ENCODE measurements at places on chromosomes 6 and 20.
A peak's percentile ranks its signal among the peaks of the same experiment; 100 is the strongest.

- no peak for DNase-seq
Measured at GRCh38 chr6:40755046-40755681, 168.0 kb upstream of the LRFN2 start.

GRCh38 chr20:63121749-63122405 lies 94.1 kb downstream of the YTHDF1 start:
- DNase-seq: no peak

GRCh38 chr20:58389324-58389967 lies 417 bp downstream of the VAPB start:
- peak; percentile 58 for DNase-seq

- DNase-seq: no peak
Measured at GRCh38 chr6:20409427-20409971, 7.8 kb downstream of the E2F3 start.

GRCh38 chr20:63094767-63095499 lies 88.2 kb upstream of the BHLHE23 start:
- DNase-seq: no peak

DNA sequence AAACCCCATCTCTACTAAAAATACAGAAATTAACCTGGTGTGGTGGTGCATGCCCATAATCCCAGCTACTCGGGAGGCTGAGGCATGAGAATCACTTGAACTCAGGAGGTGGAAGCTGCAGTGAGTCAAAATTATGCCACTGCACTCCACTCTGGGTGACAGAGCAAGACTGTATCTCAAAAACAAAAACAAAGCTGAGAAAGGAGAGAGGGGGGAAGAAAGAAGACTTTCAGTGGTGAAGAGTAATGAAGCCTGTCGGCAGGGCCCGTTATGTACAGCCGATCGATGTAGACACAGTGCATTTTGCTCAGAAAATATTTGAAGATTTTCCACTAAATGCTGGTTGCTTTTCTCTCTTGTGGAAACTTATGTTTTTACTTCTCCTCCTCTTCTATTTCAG lies 13.8 kb downstream of the VAPB start:
- DNase-seq: no peak

- DNase-seq: no peak
Measured at GRCh38 chr6:163367497-163368183, 46.9 kb upstream of the QKI start.

DNA sequence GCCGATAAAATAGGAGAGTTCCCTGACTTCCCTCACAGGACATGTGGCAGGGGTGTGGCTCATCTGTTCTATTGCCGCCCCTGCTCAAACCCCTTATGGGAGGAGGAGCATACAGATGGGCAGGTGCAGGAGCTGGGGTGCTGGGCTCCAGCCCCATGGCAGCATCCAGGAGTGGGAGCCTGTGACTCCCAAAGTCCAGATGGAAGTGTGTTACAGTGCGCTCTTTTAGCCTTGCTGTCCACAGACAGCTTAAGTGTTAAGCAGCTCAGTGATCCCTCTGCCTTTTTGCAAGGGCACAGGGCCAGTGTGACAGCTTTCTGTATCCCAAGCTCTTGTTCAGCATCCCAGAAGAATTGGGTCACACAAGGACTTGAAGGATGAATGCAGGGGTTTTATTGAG lies 212.3 kb upstream of the MYLIP start:
- no peak for DNase-seq

GRCh38 chr6:27866357-27867050 lies 45.7 kb downstream of the OR2B2 start:
- peak; percentile 83 for DNase-seq

- DNase-seq: no peak
Measured at GRCh38 chr6:165183496-165184140, 125.8 kb downstream of the C6orf118 start.

DNA sequence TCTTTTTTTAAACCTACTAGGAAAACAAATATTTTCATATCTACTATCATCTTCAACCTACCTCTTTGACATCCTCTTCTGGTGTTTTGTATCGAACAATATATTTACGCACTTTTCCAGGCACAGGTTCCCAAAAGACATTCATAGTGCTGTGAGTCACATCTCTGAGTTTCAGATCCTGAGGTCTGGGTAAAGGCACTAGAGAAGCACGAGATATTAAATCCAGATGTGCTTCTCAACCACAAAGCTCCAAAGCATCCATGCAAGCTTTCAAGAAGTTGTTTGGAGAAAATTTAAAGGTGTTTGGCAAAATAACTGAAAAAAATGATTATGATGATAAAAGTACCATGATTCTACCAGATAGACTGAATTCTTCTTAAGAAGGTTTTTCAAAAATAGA lies 62.7 kb downstream of the COL12A1 start:
- no peak for DNase-seq

- DNase-seq: peak; percentile 68
Measured at GRCh38 chr20:62143957-62144825, 622 bp downstream of the SS18L1 start.

DNA sequence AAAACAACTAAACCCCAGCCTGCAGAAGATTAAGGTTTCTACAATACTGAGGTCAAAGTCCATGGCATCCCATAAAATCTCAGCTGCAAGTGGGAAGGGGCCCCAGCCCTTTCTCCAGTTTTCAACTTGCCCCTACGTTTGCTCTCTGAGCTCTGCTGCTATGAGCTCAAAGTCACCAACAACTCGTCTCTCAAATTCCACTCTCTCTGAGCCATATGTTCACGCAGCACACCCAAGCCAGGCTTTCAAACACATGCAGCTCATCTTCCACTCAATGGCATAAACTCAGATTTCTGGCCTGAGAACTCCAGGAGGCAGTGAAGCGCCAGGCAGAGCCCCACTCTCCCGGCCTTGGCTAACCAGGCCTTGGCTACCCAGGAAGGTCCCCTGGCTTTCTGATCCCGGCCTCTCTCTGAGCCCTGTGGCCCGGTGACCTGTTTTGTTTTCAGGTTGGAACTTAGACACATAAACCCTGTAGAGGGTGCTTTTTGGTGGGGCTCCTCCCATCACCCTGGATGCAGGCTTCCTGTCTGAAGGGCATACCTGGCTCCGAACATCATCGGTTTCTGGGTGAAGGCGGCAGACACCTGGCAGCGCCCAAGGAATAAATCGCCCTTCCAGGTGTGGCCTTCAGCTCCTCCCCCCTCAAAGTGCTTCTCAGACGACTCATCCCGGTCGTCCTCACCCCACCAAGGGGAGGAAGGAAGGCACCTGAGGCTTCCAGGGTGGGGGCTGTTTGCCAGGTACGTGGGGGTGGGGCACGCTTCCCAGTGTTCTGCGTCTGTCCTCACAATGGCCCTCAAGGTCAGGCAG lies 12.4 kb downstream of the SLC22A23 start:
- no peak for DNase-seq

DNA sequence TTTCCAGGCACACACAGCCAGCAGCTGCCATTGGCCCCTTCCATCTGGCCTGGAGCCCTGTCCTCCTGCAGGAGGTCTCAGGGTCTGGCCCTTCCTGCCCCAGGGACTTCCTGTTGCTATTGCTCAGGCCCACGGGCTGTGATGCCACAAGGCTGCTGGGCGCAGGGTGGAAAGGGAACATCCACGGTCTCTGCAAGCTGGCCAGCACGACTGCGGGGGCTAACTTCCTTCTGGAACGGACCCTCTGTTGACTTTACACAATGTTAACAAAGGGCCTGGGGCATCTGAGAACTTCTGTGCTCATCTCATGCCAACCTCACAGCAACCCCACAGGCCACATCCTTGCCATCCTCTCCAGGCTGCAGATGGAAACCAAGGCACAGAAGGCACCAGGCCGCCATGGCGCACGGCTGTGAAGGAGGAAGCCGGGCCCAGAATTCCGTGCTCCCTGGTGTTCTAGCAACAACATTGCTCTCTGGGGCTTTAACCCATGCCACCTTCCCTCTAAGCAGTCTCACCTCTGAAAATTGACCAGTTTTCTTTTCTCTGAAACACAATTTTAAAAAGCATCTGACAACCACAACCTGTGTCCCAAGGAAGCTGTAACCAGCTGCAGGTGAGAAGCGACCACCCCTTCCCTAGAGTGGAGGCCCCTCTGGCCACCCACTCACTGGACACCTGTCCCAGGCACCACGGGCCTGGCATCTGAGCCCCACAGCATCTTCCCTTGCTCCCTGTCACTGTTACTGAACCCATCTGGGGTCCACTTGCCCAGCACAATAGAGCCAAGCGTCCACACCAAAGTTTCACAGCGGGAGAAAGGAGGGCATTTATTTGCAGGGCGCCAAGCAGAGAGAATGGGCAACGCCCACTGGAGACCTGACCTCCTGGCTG lies 261.3 kb downstream of the CDH4 start:
- no peak for DNase-seq

DNA sequence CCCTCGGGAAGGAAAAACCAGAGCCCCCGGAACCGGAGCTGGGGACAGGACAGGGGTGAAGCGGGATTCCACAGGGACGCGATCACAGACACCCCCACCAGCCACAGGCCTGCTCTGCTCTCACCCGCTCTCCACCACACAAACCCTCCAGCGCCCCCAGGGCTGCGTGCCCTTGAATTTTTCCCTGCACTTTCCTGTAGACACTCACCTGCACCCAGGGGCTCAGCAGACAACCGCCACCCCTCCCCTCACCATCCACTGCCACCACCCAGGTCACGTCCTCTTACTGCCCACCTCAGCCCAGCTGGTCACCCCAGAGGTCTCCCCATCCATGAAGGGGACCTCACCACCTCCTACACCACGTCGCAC lies 631 bp downstream of the ULBP2 start:
- DNase-seq: no peak

DNA sequence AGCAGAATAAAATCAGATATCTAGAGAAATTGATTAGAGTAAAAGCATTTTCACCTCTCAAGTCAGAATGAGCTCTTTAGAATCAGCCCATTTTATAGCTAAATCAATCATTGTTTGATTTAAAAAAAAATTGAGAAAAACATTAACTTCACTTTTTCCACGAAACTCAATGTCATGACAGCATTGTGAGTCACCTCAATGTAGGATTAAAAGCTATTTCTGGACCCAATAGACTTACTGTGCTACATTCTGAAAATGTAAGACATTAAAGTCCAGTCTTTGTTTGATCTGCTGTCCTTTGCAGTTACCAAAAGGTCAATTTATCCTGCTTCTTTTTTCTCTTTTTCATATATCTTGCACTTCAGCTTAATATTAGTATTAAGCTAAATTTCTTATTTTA lies 519.4 kb upstream of the ZNF337 start:
- DNase-seq: no peak

DNA sequence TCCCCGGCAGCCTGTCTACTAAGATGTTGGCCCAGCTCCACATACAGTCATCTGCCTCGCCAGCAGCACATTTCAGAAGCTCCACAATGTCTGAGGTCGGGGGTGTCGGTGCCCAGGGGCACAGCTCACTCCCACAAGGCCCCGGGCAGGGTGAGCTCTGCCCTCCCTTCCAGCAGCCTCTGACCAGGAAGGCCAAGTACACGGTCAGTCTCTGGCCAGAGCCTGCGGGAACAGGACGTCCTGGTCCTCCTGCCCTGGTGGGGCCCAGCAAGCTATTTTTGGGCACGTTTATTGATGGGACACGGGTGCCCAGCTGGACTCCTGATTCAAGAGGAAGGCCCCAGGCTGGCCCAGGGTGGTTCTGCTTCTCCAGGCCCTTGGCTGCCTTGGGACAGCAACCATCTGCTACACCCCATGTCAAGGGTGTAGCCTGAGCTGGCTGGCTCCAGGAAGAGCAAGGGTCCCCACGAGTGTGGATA lies 114.9 kb upstream of the PTPN1 start:
- DNase-seq: no peak

DNA sequence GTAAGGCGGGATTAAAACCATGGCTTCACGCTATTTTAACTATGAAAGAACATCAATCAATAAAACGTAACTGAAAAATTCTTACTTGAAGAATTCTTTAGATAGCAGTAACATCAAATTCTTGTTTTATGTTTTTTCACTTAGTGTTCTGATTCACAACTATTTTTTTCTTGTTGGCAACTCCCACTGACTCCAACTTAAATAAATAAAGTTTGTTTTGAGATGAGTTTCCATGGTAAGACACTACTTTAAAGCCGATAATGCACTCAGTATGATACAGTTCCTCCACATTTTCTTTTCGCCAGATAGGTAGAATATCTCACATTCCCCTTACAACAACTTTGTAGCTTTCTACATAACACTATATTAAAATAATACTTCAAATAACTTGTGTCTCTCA lies 33.1 kb upstream of the CNKSR3 start:
- no peak for DNase-seq

DNA sequence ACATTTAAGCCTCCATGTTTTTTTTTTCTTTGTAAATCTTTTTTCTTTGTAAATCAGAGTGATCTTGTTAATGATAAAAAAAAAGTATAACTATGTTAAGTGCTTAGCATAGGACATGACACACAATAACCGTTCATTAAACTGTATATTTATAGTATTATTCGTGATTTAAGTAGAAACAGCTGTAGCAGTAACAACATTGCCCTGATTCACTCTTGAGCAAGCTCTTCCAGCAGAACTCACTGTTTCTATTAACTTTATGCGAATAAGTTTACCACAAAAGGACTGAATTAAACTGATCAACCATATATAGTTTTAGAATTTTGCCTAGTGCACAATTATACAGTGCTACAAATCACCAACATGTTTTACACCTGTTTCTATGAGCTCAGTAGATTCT lies 1338.0 kb upstream of the EYS start:
- no peak for DNase-seq

DNA sequence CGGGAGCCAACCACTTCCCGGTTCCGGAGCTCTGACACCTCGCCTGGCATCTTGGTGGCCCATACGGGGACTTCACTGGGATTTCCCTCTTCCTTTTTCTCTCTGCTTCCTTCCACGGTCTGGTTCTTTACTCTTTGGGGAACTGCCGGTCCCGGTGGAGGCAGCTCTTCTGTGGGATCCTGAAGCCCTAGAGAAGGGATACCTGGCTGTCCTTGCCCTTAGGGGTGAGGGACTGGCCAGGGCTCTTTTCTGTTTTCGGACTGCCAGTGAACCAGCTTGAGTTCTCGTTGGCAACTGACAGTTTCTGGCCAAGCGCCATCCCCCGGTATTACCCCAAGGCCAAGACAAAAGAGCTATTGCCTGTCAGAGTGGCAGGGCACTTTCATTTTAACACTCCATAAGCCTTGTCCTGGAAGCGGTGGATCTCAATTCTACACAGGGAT lies 880 bp upstream of the CPXM1 start:
- DNase-seq: no peak

All from activated T-cell treated with anti-CD3 and anti-CD28 coated beads, Interleukin-2, amount 50 U/mL, for 72 hours (primary cell).